ENCODE measurements at places on chromosomes 6 and 20. TPM values are rescaled to one million over a fixed set of nuclear protein-coding genes. Genes with fewer than 3 reads are reported as not detected.

EEF1A2 gene
- total RNA-seq, result 4.6 TPM

MLIP gene
- not detected for total RNA-seq

DNA sequence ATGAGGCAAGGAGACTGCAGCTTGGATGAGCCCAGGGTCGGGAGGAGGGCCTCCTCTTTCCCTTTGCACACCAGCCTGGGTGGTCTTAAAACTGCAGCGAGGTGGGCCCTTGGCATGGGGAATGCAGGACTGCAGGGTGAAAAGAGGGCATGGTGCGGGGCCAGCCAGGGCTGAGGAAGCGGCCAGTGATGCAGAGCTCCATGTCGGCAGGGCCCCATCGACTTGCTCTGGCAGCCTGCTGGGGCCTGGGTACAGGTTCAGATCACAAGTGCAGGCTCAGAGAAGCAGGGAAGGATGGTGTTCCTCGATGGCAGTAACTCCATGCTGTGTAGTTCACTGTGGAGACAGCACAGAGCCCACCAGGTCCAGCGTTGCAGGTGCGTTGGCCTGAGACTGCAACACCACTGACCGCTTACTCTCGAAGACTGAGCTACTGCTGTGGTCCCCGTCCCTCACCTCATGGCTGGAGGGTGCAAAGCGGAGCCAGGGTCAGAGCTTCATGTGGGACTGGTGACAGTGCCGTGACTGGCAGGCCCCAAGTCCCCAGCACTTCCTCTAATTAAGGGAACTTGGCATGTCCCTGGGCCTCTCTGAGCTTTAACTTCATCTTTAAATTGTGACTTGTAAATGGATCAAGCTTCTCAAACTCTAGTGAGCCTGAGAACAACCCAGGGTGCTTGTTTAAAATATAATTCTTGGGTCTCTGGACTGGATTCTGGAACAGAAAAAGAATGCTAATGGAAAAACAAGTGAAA lies 223.2 kb downstream of the SYNDIG1 start:
- no peak for DNase-seq

GRCh38 chr6:52304983-52305390 lies 20.4 kb upstream of the MCM3 start:
- no peak for DNase-seq

DNA sequence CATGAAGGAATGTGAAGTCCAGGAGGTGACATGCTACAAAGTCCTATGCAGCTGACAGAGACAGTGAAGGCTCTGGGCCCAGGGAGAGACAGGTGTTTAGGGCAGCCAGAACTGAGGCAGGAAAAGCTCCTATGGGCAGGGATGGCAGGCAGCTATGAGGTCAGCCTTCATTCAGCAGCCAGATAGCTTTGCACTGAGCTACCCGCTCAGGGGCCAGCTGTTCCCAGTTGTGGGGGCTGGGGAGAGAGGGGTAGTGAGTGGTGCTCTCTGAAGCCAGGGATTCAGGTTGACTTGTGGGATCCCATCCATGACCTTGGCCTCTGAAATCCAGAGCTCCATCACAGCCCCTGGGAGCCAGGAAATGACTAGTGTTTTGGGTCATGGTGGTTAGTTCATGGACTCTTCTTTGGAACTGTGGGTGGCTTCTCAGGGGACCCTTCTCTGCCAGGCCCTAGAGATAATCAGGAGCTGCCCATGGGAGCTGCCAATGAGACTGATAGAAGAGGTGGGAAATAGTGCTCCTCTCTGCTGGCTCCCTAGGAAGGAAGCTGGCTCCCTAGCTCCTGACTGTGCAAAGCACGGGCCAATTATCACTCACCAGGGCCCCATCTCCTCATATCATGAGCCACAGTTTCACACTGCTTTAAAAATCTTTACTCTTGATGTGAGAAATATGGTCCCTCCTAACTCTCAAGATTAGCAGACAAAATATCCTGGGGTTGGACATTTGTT lies 127.7 kb downstream of the VEGFA start:
- no peak for DNase-seq

GRCh38 chr6:35698858-35699257 lies 10.1 kb upstream of the FKBP5 start:
- no peak for DNase-seq

- DNase-seq, result no peak
These were observed 85.7 kb downstream of the RFPL4B start for GRCh38 chr6:112432853-112433252.

All from neural crest cell (in vitro differentiated cells).